Skeletal muscle tissue (tissue), 5 donors: ENCODE measurements at places on chromosomes 1 and 21. TPM values are rescaled to one million over a fixed set of nuclear protein-coding genes. Genes with fewer than 3 reads are reported as not detected.

ESRRG gene
- total RNA-seq, result 25.1 TPM

NCAM2 gene
- total RNA-seq, result 6.8 TPM

HUNK gene
- 3.1 TPM for total RNA-seq

TLR5 gene
- 3.1 TPM for total RNA-seq

UBASH3A gene
- under 0.01 TPM for total RNA-seq

PTPN22 gene
- total RNA-seq, result 1.0 TPM

C8A gene
- not detected for total RNA-seq

RBM11 gene
- not detected for total RNA-seq

CA6 gene
- total RNA-seq, result not detected

CYP2J2 gene
- total RNA-seq, result 38.1 TPM

CIART gene
- total RNA-seq, result 2.1 TPM

FNDC5 gene
- total RNA-seq, result 366 TPM
